ENCODE measurements at places on chromosomes 1 and 21. TPM values are rescaled to one million over a fixed set of nuclear protein-coding genes. Genes with fewer than 3 reads are reported as not detected.

RRP1 gene
- total RNA-seq: 18.3 TPM

CFAP57 gene
- 0.28 TPM for total RNA-seq

CACYBP gene
- total RNA-seq: 61.8 TPM

DYNLT4 gene
- not detected for total RNA-seq

BATF3 gene
- total RNA-seq: 1.6 TPM

AUNIP gene
- 5.0 TPM for total RNA-seq

CFAP126 gene
- total RNA-seq: not detected

FMOD gene
- total RNA-seq: 0.18 TPM

FAM72B gene
- 1.6 TPM for total RNA-seq

ZBTB17 gene
- total RNA-seq: 29.7 TPM

PTPN22 gene
- total RNA-seq: 0.28 TPM

ARL8A gene
- total RNA-seq: 19.7 TPM

ANKRD34A gene
- total RNA-seq: 0.56 TPM

CHD5 gene
- not detected for total RNA-seq

RCAN3 gene
- total RNA-seq: 5.9 TPM

TSPEAR gene
- total RNA-seq: not detected

ILDR2 gene
- total RNA-seq: under 0.01 TPM

NUDT4B gene
- 19.9 TPM for total RNA-seq

MROH9 gene
- total RNA-seq: not detected

IER5 gene
- 15.8 TPM for total RNA-seq

MNDA gene
- not detected for total RNA-seq

AXDND1 gene
- not detected for total RNA-seq

LIN28A gene
- total RNA-seq: not detected

RHCE gene
- 0.54 TPM for total RNA-seq

DMAP1 gene
- total RNA-seq: 18.1 TPM

KCND3 gene
- total RNA-seq: under 0.01 TPM

LIPI gene
- total RNA-seq: not detected

KRTAP15-1 gene
- not detected for total RNA-seq

PTTG1IP gene
- total RNA-seq: 194 TPM

CDA gene
- total RNA-seq: 0.90 TPM

SLC16A4 gene
- total RNA-seq: 73.0 TPM

KLF17 gene
- total RNA-seq: 0.28 TPM

CRP gene
- not detected for total RNA-seq

BTBD8 gene
- total RNA-seq: 3.6 TPM

SGIP1 gene
- 27.1 TPM for total RNA-seq

F3 gene
- 102 TPM for total RNA-seq

LINGO4 gene
- not detected for total RNA-seq

GBP7 gene
- total RNA-seq: not detected

NCSTN gene
- total RNA-seq: 60.2 TPM

S100A3 gene
- total RNA-seq: 2.9 TPM

MIXL1 gene
- total RNA-seq: not detected

CSF3R gene
- total RNA-seq: not detected

NBPF4 gene
- total RNA-seq: not detected

MFSD2A gene
- 5.7 TPM for total RNA-seq

SYCP1 gene
- not detected for total RNA-seq

FCRL5 gene
- not detected for total RNA-seq

PLA2G2C gene
- not detected for total RNA-seq

Data from IMR-90 (cell line).